D341Med (cell line): ENCODE measurements at places on chromosomes 3 and 15.

GRCh38 chr3:157381606-157382005 lies 55.0 kb upstream of the PTX3 start:
- no peak for DNase-seq

DNA sequence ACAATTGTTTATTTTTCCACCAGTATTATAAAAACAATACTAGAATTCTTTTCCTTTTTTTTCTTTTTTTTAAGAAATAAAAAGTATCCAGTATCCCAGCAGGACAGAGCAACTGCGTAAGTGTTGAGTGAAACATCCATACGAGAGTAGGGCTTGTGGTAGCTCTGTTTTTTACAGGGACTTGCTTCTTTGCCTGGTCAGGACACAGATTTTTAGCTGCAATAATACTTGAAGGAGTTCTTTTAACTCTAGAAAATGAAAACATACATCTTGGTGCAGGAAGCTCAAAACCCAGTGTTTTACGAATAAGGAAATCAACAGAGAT lies 297.7 kb upstream of the NR2E3 start:
- no peak for DNase-seq

DNA sequence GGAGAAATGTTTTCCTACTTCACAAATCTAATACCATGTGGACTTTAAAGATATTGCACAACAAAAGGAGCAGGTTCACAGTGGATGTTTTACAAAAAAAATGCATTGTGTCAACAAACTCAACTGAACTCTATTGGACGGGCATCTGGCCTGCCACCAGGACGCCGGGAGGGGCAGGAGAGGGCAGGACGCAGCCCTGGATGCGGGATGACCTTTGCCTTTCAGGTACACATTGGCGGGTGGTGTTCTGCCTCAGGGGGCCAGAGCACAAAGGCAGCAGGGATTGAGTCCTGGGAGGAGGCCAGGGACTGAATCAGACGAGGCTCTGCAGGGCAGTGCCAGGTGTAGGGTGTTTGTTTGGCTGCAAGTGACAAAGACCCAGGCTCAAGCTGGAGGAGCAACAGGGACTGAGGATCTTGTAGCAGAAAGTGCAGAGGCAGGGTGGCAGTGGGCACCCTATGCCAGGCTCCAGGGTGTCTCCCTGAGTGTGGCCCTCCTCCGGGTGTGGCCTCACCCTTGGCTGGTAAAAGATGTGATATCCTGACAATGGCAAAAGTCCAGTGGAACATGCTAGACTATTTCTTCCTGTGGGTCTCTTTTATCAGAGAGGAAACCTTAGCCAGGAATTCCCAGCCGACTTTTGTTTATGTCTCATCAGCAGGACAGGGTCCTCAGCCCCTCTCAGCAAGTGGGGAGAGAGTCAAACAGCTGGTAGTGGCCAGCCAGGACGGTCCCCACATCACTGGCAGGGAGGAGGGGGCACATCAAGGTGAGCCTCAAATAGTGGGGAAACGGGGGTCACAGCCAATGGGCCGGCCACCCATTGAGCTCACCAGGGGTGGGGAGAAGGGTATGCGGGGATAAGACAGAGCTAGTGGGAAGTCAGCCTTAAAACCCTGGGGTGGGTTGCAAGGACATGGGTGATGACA lies 29.7 kb upstream of the KLF13 start:
- DNase-seq, result no peak

- DNase-seq, result no peak
Observed at GRCh38 chr3:160069986-160070385, 81.4 kb downstream of the IL12A start.

DNA sequence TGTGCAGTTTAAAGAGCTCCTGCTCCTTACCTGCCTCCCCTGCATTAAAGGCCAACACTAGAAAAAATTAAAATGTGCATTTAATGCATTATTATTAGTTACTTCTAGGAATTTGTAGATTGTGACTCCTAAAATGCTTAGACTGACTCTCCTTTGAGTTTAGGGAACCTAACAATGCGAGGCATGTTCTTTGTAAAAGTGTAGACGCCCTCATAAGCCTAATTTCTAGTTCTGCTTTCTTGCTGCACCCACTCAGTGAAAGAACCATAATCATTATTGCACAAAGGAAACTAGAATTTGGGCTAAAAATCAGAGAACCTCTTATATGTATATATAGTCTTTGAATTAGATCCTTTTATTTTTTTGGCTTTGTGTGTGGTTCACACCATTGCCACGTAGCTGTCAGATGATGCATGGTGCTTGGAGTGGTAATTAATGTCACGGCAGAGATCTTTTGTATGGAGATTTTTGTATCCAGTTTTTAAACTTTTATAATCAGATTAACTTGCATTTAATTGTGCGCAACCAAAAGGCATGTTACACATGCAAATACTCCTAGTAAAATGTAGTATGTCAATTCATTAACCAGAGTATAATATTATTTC lies 710 bp downstream of the ABHD10 start:
- no peak for DNase-seq

- no peak for DNase-seq
Observed at GRCh38 chr3:9862391-9863057, 17.5 kb downstream of the CIDEC start.

DNA sequence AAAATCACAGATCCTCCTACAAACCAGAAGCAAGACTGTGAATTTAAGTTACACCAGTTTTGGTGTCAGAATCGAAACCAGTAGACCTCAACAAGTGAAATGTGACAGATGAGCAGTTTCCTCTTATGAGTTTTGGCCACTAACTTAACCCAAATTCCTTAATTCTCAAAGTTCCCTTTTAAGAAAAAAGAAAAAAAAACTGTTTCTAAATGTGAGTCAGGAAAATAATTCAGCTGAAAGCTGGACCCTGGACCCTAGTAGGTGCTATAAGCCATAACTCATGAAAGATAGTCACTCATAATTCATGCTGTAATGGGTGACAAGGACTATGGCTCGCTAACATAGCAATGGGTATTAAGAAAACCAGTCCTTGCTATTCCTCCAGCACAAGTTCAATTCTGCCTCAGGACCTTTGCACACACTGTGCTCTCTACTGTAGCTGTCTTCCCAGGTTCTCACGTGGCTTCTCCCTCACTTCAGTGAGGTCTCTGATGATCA lies 9.0 kb upstream of the THRB start:
- no peak for DNase-seq

DNA sequence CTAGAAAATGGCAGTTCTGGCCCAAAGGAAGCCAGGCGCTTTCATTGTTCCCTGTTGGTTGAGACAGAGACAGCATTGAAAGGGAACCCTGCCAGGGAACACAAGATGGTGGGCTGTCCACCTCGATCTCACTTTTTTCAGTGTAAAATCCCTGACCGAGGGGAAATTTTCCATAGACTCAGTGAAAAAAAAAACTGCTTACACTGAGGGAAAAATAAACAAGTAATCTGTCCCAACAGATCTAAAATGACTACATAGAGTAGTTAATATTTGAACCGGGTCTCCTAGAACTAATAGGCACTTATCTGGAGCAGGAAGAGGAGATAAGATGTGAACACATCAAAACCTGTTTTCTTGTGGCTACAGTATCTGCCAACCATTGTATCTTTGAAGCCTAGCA lies 763.4 kb upstream of the GOLIM4 start:
- no peak for DNase-seq

DNA sequence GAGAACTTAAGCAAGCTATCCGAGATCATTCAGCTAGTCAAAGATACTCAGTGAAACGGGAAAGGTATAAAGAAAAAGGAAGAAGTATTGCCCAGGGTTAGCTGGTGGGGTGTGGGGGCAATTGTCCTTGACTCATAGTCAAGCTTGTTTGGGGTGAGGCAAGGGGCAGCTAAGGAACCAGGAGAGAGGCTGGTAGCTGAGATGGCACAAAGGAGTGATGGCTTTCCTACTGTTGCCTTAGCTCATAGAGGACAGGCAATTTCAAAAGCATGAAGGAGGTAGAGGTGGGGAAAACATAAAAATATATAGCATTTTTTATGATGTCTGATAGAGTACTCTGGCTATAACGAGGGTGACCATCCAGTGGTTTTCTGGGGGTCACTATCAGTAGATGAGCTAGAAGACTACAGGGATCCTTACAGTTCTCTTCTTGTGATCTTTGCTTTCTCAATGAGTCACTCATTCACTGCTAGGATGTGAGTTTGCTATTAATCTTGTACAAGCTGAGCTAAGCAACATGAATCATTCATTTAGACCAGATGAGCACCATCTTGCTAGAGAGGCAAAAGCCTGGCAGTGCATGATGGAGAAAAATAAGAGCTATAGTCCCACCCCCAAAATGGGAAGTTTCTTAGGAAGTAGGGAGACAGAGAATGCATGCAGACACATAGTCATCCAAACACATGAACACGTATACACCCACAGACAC lies 207.1 kb upstream of the PFN2 start:
- DNase-seq, result no peak

GRCh38 chr15:52111517-52112202 lies 915 bp downstream of the BCL2L10 start:
- DNase-seq, result no peak
